ENCODE measurements at places on chromosomes 3 and 15.

GRCh38 chr15:62327406-62327805 lies 162.3 kb upstream of the C2CD4B start:
- DNase-seq: no peak

DNA sequence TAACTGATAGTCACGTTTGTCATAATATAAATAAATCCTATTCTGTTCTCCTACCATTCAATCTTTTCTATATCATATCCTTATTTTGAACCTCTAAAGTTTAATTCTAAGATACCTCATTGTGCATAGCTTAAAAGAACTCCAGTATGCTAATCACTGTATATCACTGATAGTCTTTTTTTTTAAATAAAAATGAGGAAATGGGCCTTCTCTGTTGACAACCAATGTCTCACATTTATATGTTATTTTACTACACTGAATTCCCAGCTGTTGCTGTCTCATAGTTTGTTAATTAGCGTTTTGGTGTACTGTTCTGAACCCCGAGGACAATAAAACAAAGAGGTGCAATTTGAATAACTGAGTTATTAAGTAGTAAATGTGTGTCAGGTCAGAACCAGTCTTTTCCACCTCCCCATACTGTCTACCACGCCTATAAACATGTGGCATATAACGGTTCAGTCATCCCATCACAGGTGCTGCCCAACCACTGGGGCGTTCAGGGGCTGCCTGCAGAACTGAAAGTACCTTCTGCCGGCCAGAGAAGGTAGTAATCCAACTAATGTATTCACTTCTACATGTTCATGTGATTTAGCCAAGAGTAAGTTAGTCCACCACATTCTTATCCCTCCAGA lies 14.9 kb downstream of the CBLB start:
- no peak for DNase-seq

- DNase-seq: no peak
Measured at GRCh38 chr15:69154078-69154477, 6.4 kb upstream of the GLCE start.

GRCh38 chr3:61985020-61985419 lies 388.3 kb downstream of the FEZF2 start:
- DNase-seq: no peak

DNA sequence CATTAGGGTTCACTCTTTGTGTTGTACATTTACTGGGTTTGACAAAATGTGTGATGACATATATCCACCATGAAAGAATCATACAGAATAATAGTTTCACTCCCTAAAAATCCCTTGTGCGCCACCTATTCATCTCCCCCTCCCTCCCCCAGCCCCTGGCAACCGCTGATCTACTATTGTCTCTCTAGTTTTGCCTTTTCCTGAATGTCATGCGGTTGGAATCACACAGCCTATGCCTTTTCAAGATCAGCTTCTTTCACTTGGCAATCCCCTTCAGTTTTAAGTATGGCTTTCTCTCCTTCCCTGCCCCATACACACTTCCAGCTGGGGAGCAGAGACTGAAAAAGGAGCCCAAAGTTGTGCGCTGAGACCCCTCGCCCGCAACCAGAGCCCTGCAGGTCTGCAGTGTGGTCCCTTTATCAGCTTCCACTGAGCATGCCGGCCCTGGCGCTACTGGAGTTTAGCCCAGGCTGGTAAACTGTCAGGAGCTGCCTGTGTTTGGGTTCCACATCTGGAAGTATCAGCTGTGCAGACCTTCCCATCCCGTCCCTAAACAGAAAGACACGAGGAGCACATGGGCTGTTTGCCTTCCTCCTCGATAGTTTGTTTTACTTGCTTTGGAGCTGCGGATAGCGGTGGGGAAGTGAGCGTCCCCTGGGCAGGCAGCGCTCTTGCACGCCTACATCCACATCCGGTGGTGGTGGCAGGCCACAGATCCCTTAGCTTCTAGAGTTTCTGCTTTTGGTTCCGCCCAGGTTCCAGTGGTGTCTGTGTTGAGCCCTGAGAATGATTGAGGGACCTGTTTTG lies 12.3 kb downstream of the BOC start:
- DNase-seq: no peak

DNA sequence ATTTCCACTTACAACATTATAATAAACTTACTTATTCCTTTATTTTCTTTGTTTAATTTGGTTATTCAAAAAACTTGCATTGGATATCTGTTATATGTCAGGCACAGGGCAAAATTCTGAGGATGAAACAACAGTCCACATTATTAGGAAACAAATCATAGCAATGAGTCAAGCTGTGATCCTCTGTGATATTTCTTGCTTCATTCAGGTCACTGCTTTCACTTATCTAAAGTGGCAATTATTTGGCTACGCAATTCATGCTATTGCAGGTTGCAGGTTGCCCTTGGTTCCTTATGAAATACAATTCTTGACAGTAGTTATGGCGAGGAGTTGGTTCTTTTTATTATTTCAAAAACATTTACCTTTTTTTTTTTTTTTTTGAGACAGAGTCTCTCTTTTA lies 66.4 kb upstream of the CNTN6 start:
- no peak for DNase-seq

DNA sequence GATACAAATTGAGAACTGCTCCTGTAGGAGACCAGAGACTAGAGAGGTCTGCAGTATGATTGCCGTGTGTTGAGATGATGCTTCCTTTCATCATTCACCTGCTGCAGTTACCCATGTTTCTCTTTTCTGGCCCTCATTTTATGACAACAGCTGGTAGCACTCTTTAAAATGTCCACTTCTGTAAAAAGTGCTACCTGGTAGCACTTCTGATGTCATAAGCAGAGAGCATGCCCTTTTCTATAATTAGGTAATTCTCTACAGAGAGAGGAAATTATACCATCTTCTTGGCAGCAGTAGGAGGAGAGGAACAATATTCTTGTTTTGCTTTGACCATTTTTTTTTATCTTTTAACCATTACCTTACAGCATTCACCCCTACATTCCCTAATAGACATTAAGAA lies 123.8 kb downstream of the PPM1L start:
- no peak for DNase-seq

- no peak for DNase-seq
Measured at GRCh38 chr3:111692593-111693552, 97.7 kb upstream of the ZBED2 start.

All from stimulated activated CD4-positive, alpha-beta T cell treated with anti-CD3 and anti-CD28 coated beads, Interleukin-15, amount 100 ng/mL, for 1 hour (primary cell).